Left lung (tissue), 14 donors: ENCODE measurements at places on chromosomes 12 and 14. TPM values are rescaled to one million over a fixed set of nuclear protein-coding genes. Genes with fewer than 3 reads are reported as not detected.

The MAP3K12 gene
- polyA plus RNA-seq: 31.9 TPM

The NOVA1 gene
- polyA plus RNA-seq: 16.0 TPM

DNA sequence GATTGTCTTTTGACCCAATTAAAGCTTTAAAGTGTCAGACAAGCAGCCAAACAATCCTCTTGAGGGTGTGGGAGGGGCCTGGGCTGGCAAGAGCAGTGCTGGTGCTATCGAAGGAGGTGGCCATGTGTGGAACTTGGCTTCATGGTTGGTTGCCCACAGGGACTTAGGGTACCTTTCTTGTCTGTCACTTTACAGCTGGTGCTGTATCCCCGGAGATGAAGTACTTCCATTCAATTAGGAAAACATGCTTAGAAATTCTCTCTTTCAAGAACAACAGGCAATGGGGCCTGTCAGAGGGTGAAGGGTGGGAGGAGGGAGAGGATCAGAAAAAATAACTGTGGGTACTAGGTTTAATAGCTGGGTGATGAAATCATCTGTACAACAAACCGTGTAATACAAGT is 86.5 kb downstream of the DAAM1 start:
- no peak for DNase-seq

DNA sequence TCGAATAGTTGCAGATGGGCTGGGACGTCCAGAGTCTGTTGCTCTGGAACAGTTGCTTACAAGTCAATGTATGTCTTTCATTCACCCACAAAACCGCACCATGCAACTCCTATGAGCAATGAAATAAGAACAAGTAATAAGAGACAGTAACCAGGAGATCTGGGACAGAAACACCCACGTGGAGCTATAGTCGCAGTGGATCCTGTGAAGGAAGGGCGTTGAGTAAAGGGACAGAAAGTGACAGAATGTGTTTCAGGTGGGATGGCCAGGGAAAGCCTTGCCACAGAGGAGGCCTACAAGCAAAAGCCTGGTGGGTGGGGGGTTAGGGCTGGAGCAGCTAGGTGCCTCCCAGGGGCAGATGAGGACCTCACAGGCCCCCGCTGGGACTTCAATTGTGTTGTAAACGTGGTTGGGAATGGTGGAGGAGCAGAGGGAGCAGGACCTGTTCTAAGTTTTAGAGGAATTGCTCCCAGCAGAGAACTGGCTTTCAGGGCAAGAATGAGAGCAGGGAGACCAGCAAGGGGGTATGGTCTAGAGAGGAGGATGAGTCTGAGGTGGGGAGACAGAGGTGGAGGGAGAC is 86.7 kb upstream of the FZD10 start:
- DNase-seq: no peak

DNA sequence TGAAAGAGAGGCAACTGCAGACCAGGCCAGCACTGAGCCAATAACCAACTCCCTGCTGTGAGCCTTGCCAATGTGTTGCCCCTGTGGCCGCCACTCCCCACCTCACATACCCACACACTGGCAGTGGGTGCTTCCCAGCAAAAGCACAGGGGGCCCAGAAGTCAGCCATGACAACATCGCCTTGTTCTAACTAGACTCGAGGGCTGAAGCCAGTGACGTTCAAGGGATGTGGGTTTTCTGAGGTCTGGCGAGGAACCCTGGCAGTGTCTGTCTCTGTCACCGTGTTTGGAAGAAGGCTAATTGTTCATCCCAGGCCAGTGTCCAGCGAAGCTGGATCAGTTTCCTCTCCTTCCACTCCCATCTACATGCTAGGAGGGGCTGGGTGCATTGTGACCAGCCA is 311.8 kb upstream of the AMIGO2 start:
- DNase-seq: no peak

DNA sequence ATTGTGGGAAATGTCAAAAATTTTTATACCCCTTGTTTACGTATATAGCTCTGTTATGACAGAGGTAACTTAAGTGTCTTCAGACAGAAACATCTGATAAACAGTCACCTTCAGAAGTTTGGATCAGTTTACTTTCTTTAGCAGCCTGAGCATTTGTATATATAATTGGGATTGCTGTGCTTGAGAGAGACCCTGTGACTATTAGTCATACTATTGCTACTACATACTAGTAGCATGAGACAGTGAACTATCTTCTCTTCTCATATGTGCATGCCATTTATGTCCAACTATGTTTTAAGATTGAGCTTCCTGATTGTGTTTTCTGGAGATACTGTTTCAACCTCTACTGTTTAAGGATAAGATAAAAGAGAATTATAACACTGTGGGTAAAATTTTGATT is 101.5 kb downstream of the PDE6H start:
- no peak for DNase-seq

- no peak for DNase-seq
Measured at GRCh38 chr14:21084998-21085853, 13.2 kb downstream of the ZNF219 start.

GRCh38 chr12:133231001-133231400 is 4.7 kb downstream of the ANHX start:
- no peak for DNase-seq

- no peak for DNase-seq
Measured at GRCh38 chr14:75751296-75751695, 90.2 kb downstream of the TTLL5 start.

GRCh38 chr14:39085933-39086332 is 17.1 kb downstream of the SEC23A start:
- no peak for DNase-seq

DNA sequence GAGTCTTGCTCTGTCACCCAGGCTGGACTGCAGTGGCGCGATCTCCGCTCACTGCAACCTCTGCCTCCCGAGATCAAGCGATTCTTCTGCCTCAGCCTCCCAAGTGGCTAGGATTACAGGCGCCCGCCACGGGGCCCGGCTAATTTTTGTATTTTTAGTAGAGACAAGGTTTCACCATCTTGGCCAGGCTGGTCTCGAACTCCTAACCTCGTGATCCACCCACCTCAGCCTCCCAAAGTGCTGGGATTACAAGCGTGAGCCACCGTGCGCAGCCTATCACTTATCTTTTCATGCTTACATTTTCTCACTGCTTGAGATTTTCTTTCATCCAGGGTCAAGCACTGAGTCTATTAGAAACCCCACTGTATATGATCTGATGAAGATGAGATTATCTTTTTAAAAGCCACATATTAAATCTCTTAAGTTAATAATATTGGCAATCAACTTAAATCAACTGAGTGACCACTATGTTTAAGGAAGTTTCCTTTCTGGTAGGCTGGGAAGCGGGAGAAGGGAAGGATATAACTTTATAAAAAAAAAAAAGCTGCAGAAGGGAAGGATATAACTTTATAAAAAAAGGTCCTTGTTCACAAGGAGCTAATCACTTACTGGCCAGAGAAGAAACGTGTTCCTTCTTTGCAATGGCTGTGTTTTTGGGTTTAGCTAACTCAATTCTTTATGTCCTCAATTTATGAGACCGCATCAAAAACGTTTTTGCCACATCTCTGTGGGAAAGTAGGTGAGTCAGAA is 1.3 kb upstream of the MDM2 start:
- DNase-seq: no peak
